ENCODE measurements at places on chromosomes 5 and 9.
A peak's percentile ranks its signal among the peaks of the same experiment; 100 is the strongest.

DNA sequence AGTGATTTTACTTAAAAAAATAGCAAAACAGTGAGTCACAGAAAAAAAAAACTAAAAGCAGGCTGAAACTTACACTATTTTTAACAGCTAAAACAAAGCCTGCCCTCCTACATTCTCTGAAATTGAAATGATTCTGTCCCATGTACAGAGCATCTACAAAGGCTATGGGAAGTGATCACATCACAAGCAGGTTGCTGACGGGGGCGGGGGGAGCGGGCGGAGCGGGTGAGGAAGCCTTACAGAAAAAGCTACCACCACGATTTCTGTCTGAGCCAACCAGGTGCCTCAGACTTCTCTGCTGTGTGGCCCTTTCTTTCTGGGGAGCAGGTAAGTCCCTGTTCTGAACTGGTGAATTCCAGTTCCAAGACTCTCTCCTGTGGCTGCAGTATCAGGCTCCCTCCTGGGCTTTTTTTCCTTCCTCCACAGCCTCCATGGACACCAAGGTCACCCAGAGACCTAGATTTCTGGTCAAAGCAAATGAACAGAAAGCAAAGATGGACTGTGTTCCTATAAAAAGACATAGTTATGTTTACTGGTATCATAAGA is 104.9 kb downstream of the ANKRD18B start:
- DNase-seq: peak; percentile 12

GRCh38 chr9:108383796-108384195 is 472.0 kb downstream of the ACTL7B start:
- DNase-seq: no peak

- DNase-seq: no peak
Observed at GRCh38 chr5:68289498-68289897, 73.9 kb downstream of the PIK3R1 start.

- no peak for DNase-seq
Observed at GRCh38 chr5:169934990-169935389, 45.3 kb downstream of the INSYN2B start.

DNA sequence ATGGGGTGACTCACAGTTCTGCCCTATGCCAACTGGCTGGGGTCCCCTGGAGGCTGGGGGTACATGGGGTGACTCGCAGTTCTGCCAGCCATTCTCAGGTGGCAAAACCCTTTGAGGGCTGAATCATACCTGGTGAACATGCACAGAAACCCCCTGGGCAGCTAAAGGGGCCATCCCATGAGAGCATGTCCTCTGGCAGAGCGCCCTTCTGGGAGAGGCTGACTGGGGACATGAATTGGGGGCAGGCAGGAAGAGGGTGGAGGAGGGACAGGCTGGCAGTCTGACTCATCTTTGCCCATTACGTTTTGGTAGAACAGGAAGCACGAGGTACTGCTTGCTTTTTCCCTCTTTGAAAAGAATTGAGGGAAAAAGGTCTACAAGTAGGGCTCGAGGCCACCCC is 16.7 kb downstream of the TRAF1 start:
- no peak for DNase-seq

GRCh38 chr9:82021198-82021597 is 32.6 kb downstream of the SPATA31D1 start:
- DNase-seq: no peak

DNA sequence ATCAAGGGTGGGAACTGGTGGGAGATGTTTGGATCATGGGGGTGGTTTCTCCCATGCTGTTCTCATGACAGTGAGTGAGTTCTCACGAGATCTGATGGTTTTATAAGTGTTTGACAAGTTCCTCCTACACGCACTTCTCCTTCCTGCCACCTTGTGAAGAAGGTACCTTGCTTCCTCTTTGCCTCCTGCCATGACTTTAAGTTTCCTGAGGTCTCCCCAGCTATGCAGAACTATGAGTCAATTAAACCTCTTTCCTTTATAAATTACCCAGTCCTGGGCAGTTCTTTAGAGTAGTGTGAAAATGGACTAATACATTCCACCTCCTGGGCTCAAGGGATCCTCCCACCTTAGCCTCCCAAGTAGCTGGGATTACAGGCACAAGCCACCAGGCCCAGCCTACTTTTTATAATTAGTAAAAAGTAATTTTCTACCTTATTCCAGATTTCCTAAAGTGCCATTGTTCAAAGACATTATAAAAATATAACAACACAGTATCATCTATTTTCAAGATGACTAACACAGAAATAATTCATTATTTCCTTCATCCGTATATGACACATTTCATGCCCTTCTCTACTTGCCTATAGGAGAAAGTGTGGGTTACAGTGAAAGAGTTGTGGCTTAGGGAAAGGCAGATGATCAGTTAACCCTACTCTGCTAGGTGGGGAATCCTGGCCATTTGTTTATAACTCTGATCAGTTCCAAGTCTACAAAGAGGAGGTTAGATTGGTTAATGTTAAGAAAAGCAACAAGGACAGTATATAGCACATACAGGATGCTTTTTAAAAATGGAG is 99.9 kb downstream of the TTC39B start:
- no peak for DNase-seq

DNA sequence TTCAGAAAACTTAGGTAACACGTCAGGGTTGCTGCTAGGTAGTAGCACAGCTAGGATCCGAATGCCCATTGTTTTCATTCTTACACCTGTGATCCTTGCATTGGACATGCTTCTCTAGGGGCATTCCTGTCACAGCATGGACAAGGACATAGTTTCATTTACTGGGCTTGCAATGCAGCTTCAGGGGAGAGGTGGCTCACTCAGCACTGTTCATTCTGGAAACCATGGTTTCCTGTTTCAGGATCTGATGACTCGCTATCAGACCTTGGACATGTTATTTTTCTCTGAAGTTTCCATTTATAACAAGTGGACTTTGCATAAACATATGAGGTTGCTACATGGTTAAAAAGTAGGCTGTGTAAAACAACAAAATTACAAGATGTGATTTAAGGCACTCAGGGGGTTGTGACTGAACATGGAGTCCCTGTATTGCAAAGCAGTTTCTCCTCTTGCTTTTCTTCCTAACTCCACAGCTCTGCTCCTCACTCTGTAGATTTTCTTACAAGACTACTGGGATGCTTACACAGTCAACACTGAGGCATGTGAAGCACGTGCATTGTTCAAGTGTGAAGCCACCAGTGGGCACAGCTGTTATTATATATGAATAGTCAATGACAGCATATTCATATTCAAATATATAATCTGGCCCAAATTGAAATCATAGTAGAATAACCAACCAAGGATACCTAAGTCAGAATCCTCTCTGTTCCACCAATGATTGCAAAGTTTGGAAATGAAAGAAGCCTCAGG is 66.1 kb upstream of the STK32A start:
- DNase-seq: no peak

- DNase-seq: peak; percentile 1
Observed at GRCh38 chr5:150658121-150658520, 2.9 kb upstream of the MYOZ3 start.

- DNase-seq: no peak
Observed at GRCh38 chr5:93929131-93929530, 187.7 kb upstream of the POU5F2 start.

DNA sequence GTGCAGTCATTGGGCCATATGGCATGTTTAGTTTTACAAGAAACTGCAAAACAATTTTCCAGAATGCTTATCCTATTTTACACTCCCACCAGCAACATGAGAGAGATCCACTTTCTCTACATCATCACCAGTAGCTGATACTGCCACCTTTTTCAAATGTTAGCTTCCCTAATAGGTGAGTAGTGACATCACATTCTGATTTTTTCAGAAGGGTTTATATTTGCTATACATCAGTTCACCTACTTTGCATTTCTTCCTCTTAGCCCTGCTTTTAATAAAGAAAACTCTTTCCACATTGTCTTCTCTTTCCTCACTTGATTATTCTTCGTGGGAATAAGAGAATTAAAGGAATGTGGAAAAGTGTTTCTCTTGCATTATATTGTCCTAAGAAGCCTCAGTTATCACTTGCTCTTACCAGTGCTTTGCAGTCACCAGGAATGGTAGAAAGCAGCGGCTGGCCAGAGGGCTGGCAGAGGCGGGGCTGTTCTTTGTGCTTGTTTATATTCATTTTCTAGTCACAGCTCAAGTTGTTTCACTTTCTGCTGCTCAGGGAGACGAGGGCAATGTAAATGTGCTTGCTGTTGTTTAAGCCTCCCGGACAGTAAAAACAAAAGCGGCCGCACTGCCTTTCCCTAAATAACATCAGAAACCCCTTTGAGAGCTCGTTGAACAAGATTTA is 164.8 kb downstream of the HSD17B3 start:
- DNase-seq: peak; percentile 86

GRCh38 chr5:104942735-104943134 is 1380.1 kb upstream of the NUDT12 start:
- no peak for DNase-seq

DNA sequence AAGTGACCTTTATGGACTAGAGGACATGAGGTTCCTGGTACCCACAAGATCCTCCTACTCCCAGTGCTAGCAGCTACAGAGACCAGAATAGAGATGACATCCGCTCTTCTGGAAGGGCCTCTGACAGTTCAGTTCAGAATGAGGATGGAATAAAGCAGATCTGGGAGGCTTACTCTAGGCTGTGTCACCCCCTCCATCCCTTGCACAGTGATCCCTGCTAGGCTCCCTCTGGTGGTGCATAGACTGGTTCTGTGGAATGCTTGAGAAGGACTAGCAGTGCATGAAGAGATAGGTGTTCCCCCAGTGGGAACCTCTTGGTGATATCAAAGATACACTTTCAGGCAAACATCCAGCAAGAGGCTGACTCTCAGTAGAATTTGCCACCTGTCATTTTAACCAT is 83.0 kb downstream of the NPR3 start:
- no peak for DNase-seq

DNA sequence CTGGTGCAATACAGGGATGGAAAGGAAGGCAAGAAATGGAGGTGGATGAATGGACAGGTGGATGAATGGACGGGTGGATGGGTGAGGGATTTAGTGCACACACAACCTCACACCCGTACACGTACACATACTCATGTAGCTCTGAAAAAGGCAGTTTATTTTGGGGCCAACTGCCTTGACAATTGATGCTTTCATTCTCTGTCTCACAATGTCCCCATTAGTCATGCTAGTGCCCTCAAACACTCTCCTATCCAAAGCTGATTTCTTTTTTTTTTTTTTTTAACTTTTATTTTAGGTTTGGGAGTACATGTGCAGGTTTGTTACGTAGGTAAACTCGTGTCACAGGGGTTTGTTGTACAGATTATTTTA is 495.0 kb downstream of the DMAC1 start:
- peak; percentile 33 for DNase-seq

GRCh38 chr9:87677776-87678587 is 47.9 kb upstream of the CTSL start:
- no peak for DNase-seq

DNA sequence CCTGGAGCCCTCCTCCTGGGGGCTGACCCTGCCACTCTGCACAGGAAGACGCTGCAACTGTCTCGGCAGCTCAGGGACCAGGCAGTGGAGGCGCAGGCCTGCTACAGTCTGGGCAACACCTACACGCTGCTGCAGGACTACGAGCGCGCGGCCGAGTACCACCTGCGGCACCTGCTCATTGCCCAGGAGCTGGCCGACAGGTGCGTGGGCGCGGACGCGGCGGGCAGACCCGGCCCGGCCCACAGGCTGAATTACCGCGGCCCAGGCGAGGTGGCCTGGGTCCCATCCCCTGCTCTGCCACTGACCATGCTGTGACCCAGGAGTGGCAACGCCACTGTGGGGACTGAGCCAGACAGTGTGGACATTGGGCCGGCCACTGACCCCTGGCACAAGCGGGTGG is 11.2 kb downstream of the GPSM1 start:
- no peak for DNase-seq

GRCh38 chr5:54442271-54442670 is 13.2 kb upstream of the HSPB3 start:
- no peak for DNase-seq

GRCh38 chr9:111036429-111036789 is 1.9 kb downstream of the LPAR1 start:
- peak; percentile 90 for DNase-seq

GRCh38 chr5:157603333-157604190 is 28.0 kb upstream of the ADAM19 start:
- no peak for DNase-seq

DNA sequence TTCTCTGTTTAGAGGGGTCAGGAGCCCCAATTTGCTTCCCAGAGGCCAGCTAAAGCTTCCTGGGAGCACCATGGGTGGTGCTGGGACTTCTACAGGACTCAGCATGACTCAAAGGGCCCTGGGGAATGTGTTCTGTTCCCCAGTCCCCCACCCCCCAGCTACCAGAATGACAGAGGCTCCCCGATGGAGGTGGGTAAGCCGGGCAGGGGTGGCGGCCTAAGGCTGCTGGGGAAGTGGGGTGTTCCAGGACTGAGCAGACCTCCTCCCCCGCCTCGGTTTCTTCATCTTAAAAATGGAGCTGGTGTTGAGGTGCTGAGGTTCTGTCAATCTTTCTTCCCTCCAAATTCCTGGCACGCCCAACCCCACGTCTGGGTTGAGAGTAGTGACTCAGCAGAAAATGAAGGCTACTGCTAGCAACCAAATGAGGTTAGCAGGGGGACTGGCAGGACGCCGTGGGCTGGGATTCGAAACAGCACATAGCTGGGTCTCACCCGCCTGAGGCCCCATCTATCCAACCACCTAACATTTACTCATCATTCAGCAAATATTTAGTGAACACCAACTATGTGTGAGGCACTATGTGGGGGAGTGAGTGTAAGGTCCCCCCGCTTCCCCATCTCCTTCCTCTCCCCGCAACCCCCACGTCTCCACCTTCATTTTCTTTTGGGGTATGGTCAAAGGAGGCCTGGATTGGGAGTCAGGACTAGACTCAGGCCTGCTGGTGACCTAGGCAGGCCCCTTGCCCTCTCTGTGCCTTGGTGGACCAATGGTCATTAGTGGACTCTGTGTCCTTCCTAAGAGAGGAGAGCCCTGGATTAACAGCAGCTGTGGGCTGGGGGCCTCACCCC is 50.2 kb downstream of the C9orf50 start:
- peak; percentile 61 for DNase-seq

GRCh38 chr5:115599502-115599901 is 2.8 kb downstream of the TICAM2 start:
- DNase-seq: peak; percentile 76

DNA sequence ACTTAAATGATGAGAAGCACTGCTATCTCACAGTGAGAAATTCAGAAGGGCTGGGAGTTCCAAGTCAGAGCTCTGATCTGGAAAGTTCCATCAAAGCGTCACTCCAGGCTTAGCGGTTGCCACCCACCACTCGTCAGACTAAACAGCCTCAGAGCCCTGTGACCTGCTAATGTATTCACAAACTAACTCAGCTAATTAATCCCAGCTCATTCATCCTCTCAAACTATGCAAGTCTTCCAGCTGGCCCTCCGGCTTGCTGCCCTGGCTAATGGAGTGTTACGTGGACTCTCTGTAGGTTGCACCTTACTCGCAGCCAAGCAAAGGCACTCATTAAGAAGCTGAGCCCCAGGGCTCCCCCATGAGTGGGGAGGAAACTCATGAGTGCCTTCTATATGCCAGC is 82.2 kb upstream of the GABRP start:
- DNase-seq: no peak
